ENCODE measurements at places on chromosomes 16 and 17.

GRCh38 chr17:55607731-55608341 is 96.6 kb upstream of the SMIM36 start:
- no peak for DNase-seq

- no peak for DNase-seq
Observed at GRCh38 chr17:72226322-72226721, 105.5 kb downstream of the SOX9 start.

DNA sequence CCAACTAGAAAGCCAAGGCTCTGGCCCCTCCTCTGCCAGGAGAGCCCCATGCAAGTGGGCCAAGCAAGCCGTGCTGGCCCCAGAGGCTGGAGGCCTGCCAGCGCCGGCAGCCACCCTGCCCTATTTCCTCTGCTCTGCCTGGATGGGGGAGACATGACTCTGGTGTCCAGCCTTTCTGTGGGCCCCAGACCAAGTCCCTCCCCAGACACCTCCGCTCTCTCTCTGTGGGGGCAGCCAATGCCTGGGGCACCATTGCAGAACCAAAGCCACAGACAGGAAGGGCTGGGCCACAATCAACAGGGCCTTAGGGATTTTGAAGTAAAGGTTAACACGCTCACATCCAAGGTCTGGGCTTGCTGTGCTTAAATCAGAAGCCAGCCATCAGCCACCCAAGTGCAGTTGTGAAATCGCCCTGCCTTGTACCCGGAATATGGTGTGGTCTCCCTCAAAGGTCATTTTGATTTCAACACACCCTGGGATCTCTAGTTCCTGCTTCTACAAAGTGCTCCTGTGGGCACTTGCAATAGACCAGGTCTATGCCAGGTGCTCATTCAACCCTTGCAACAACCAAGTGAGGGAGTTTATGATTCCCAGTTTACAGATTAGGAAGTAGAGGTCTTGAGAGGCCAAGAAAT is 63.5 kb upstream of the TEX2 start:
- no peak for DNase-seq

DNA sequence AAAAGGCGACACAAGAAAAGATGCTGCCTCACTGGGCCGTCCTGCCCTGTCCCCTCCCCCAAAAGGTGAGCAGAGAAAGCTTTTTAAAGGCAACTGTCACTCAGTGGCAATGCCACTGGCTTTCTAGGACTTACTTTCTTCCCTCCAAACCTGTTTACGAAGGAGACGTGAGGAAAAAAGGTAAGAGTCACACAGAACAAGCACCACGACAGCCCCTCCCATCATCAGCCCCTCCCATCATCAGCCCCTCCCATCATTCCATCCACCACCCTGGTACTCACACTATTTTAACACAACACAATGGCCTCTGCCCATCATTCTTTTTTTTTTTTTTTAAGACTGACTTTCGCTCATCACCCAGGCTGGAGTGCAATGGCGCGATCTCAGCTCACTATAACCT is 77.1 kb downstream of the NXN start:
- no peak for DNase-seq

GRCh38 chr17:66704858-66705520 is 129.9 kb upstream of the CACNG5 start:
- no peak for DNase-seq

GRCh38 chr17:48488548-48489106 is 42.2 kb downstream of the HOXB1 start:
- no peak for DNase-seq

GRCh38 chr17:4136373-4136772 is 6.5 kb downstream of the ZZEF1 start:
- no peak for DNase-seq

- no peak for DNase-seq
Observed at GRCh38 chr17:50943575-50943933, 77.4 kb upstream of the TOB1 start.

DNA sequence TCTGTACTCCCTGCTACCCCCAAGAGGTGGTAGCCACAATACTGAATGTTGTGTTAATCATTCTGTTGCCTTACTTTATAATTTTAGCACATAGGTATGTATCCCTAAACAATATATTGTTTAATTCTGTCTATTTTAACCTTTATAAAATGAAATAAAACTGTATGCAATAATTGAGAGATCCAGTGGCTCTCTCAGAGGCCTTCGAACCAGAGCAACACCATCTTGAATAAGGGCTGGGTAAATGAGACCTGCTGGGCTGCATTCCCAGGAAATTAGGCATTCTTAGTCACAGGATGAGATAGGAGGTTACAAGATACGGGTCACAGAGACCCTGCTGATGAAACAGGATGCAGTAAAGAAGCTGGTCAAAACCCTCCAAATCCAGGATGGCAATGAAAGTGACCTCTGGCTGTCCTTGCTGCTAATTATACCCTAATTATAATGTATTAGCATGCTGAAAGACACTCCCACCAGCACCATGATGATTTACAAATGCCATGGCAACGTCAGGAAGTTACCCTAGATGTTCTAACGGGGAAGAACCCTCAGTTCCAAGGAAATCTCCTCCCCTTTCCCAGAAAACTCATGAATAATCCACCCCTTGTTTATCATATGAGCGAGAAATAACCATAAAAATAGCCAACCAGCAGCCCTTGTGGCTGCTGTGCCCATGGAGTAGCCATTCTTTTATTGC is 2.0 kb upstream of the CANT1 start:
- DNase-seq = no peak

DNA sequence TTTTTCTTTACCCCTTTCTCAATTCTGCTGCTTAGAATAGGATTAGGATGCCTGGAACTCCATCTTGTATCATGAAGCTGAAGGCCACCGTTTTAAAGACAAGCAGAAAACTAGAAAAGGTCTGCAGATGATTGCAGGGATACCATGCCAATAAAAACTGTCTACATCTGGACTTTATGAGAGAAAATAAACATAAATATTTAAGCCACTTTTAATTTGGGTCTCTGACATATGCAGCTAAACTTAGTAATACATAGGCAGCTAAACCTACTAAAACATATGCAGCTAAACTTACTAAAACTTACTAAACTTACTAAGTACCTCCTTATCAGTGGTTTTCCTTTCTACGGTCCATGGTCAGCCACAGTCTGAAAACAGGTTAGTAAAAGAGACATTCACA is 48.4 kb downstream of the FBXL20 start:
- no peak for DNase-seq

GRCh38 chr16:4179020-4179419 is 62.8 kb upstream of the ADCY9 start:
- no peak for DNase-seq

- no peak for DNase-seq
Observed at GRCh38 chr17:77473615-77474226, 333.0 kb downstream of the SEC14L1 start.

- DNase-seq = peak; percentile 28
Observed at GRCh38 chr16:4200000-4200780, 41.7 kb downstream of the SRL start.

DNA sequence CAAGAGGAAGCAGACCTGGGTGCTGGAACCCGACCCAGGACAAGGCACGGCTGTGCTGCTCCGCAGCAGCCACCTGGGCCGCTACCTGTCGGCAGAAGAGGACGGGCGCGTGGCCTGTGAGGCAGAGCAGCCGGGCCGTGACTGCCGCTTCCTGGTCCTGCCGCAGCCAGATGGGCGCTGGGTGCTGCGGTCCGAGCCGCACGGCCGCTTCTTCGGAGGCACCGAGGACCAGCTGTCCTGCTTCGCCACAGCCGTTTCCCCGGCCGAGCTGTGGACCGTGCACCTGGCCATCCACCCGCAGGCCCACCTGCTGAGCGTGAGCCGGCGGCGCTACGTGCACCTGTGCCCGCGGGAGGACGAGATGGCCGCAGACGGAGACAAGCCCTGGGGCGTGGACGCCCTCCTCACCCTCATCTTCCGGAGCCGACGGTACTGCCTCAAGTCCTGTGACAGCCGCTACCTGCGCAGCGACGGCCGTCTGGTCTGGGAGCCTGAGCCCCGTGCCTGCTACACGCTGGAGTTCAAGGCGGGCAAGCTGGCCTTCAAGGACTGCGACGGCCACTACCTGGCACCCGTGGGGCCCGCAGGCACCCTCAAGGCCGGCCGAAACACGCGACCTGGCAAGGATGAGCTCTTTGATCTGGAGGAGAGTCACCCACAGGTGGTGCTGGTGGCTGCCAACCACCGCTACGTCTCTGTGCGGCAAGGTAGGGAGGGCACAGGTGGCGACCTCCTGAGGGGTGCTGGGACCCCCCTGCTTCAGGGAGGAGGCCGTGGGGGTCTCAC is 667 bp downstream of the FSCN2 start:
- no peak for DNase-seq

GRCh38 chr16:80913397-80913796 is 93.3 kb downstream of the CMC2 start:
- no peak for DNase-seq

GRCh38 chr16:50316102-50316847 is 49.9 kb downstream of the ADCY7 start:
- no peak for DNase-seq

- no peak for DNase-seq
Observed at GRCh38 chr16:53506254-53506653, 3.2 kb upstream of the AKTIP start.

- DNase-seq = no peak
Observed at GRCh38 chr16:4160658-4161430, 44.6 kb upstream of the ADCY9 start.

GRCh38 chr17:2124391-2124790 is 69.5 kb downstream of the HIC1 start:
- no peak for DNase-seq

GRCh38 chr16:10405386-10405939 is 19.6 kb downstream of the ATF7IP2 start:
- no peak for DNase-seq

DNA sequence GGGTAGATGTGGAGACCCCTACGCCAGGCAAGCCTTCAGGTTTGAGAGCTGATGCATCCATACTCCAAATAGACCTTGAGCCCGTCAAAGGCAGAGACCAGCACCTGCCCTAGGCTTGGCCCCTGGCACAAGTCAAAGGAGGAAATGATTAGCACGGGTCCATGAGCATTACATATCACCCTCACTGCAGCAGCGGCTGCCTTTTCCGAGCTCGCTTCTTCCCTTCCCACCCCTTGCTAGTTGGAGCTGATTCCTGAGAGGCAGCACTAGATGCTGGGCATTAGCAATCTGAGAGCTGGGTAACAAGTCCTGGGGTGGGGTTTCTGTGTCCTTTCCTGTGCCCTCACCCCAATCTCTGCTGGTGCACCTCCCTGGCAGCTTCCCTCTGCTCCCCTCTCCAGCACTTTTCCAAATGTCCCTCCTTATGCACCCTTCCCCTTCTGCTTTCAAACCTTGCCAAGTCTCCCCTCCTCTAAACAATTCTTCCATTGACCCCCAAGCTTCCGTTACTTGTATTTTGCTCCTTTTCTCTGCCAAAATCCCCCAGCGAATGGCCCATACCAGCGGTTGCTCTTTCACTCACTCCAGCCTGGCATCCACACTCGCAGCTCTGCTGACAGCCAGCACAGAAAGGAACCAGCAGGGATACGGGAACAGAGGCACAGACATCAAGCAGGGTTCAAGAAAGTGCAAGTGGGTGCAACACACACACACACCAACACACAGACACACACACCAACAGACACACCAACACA is 3.0 kb downstream of the CDRT4 start:
- no peak for DNase-seq

DNA sequence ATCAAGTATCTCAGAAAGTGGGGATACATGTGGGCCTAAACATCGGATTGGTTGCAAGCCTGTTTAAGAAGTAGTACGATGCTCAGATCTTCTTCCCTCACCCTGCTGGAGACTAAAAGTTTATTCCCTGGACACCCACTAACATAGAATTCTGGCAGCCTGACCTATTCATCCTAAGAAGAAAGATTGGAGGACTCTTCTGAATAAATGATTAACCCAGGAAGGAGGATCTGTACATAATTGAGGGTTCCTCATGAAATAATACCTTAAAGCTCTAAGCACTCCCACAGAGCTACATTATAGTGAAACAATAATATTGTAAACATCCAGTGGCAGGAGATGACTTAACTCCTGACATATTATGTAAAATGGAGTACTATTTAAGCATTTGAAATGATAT is 111.7 kb downstream of the NLK start:
- no peak for DNase-seq

- DNase-seq = no peak
Observed at GRCh38 chr16:61887903-61888302, 148.3 kb downstream of the CDH8 start.

- no peak for DNase-seq
Observed at GRCh38 chr17:40500709-40501108, 714 bp downstream of the TNS4 start.

DNA sequence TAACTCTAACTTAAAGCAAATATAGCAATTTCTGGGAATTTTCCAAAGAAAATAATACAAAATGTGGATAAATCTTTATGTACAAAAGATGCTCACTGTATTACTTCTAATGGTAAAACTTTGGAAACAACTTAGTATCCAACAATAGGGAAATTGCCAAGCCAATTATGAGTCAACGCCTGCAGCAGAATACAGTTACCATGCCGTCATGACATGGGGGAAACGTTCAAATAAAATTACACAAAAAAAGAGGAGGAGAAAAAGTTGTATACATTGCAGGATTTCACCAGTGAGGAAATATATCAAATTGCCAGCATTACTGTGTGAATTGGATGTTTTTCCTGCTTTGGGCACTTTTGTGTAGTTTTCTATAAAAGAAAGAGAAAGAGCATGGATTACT is 469.6 kb downstream of the SOX9 start:
- no peak for DNase-seq

GRCh38 chr17:1709403-1709951 is 700 bp downstream of the TLCD2 start:
- no peak for DNase-seq

DNA sequence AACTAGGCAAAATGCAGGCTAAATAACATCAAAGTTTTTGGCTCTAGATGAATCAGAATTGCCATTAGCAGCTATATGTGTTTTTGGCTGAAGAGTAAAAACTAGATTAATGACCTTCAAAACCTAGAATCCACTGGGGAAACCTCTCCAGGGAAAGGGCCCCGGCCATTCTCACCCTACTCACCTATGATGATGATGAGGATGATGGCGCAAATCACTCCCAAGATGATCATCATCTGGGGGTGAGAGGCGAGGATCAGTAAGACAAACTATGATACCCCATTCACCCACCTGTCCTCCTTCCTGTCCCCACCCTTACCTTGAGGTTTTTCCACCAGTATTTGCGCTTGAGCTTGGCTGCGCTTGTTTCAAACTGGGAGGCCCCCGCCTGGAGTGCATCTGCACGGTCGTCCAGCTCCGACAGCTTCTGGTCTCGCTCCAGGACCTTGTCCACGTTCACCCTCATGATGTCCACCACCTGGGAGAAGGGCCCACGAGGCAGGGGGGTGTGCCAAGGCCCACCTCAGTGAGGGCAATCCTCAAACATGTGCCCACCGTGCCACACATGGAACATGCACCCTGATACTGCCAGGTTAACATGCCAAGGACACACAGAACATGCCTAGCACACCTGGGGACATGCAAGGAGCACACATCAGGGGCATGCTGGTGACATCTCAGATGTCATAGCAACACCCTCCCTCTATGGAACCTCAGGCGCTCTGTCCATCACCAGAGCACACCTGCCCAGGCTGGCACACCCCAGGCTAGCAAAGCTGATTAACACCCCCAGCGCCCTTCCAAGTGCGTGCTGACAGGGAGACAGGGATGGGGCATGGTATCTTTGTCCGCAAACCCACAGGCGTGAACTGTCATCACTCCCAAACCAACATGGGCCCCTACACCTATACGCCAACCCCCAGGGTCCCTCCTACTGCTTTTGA is 1.2 kb downstream of the VAMP2 start:
- no peak for DNase-seq
